ENCODE measurements at places on chromosomes 13 and 19.

- no peak for DNase-seq
These were observed 20.0 kb downstream of the GNA11 start for GRCh38 chr19:3114018-3114726.

DNA sequence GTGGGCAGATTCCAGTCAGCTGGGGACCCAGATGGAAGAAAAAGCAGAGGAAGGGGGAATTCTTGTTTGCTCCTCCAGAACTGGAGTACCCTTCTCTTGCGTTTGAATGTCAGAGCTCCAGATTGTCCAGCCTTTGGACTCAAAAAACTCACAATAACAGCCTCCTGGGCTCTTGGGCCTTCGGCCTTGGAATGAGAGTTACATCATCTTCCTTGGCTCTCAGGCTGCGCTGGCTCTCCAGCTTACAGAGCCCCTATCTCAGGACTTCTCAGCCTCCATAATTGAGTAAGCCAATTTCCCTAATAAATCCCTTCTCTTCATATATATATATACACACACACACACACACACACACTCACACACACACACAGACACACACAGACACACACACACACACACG, 1215.7 kb upstream of the SLC10A2 start:
- DNase-seq: no peak

DNA sequence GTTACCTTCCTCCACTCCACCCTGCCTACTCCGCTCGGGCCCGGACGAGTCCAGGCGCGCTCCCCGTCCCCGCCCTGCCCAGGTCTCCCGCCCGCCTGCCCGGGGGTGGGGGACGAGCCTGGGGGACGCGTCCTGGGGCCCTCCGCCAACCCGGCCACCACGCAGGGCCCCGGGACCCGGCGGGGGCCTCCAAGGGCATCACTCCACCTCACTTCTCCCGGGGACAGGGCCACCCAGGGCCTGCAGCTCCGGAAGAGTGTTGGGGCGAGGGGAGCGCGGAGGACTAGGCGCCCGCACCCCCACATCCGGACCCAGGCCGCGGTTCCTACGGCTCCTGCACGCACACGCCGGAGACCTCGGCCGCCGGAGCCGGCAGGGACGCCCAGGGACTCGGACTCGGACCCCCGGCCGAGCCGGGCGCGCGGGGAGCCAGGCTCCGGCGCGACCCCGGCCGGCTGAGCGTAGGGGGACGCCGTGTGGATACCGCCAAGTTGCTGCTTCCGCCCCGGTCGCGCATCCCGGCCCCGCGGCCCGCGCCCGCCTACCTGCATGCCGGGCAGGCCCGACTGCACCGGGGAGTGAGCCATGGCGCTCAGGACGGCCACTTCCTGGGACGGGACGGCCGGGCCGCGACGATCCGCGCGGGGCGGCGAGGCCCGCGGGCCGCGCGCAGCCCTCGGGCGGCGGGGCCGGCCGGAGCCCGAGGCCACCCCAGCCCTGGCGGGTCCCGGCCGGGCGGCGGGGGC, 534 bp downstream of the STK24 start:
- DNase-seq: peak; percentile 39

GRCh38 chr19:5553892-5554291, 13.9 kb downstream of the TINCR start:
- DNase-seq: no peak

- DNase-seq: no peak
These were observed 14.7 kb downstream of the KBTBD6 start for GRCh38 chr13:41117869-41118268.

DNA sequence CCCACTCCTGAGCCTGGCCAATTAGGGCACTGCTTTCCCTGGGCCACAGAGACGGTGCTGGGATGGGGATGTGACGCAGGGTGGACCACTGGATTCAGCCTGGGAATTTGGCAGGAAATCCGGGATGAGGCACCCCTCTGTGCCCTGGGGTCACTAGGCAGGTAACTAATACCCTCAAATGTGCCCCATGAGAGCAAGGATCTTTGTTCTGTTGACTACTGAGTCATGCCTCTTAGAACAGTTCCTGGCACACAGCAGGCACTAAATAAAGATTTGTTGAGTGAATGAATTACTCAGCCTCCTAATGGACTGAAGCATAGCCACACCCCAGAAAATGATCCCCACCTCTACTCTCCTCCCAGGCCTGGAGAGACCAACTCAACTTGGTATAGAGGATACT, 15.9 kb downstream of the OPA3 start:
- DNase-seq: no peak

GRCh38 chr19:3984908-3985642, at the start of gene EEF2:
Gene EEF2 (minus strand): TSS chr19:3985463. CDS start chr19:3985380, 83 bp downstream.
- peak; percentile 94 for DNase-seq

DNA sequence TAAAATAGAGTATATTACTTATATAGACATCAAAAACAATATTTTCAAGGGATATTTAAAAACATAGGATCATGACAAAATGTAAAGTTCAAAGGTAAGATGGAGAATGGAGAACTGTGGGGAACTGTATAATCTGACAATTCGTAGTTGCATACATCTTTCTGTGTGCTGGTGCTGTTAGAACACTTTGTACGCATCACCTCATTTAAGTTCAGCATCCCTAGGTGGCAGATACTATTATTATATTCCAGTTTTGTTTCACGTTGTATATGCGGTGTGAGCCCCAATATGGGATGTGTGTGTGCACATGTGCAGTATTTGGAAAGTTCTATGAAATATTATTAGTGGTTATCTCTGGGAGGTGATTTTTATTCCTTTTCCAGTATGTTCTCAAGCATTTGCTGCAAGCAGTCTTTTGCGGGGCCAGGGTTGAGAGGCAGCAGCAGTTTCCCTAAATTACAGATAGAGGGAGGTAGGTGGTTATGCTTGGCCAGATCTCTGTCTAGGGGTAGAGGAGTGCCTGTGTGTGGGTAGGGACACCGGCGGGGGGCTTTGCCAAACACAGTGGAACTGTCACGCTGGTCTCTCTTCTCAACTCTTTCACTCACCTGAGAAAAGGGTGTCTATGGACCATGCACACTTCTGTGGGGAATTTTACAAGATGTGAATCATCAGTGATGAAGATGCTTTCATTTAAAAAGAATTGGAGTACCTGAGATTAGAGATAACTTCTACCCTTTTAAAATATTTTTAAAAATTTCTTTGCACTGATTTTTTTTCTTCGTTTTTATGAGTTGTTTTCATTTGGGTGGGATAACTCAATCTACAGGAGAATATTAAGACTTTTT, 55.6 kb upstream of the ALOX5AP start:
- peak; percentile 55 for DNase-seq

DNA sequence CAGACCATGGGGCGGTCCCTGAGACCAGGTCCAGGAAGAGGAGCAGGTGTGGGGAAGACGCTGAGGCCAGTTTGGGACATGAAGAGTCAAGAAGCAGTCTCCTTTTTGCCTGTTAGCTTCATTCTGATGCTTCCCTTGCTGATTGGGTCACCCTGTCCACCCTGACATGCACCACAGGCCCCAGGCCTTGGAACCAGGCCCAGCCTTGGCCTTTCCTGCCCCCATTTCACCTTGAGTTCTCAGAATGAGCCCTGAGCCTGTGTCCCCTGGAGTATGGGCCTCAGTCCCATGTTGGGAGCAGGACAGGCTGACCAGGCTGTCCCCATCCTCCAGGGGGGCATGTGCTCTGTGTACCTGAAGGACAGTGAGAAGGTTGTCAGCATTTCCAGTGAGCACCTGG, 4.9 kb upstream of the TIMM50 start:
- DNase-seq: no peak

GRCh38 chr19:50724522-50725217, 1.5 kb downstream of the CLEC11A start:
- peak; percentile 93 for DNase-seq

GRCh38 chr13:86282442-86282841, 483.2 kb upstream of the SLITRK6 start:
- no peak for DNase-seq

- no peak for DNase-seq
These were observed 1831.5 kb upstream of the MIR17HG start for GRCh38 chr13:89515948-89516347.

Data from CD4-positive, alpha-beta T cell treated with Interleukin-12 subunit alpha and Interleukin-12 subunit beta, for 1 hour (primary cell).